ENCODE measurements at places on chromosomes 6 and 20.

DNA sequence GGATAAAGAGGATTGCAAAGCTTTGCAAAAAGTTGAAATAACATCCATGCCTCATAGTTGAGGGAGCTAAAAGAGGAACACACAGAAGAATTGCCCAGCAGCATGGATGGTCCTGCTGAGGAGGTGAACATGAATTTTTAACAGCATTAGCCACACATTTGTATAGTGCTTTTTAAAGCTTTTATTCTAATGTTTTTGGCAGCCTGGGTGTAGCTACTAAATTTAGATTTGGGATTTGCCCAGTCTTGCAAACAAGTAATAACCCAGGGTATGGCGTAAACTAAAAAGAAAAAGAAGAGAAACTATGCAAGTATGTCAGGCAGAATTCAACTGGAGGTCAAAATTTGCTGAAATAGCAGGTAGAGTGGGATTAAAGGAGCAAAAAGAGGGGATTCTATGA lies 75.1 kb upstream of the PTPRK start:
- no peak for DNase-seq

GRCh38 chr6:41132254-41132653 lies 21.9 kb downstream of the TREML1 start:
- peak; percentile 18 for DNase-seq

- no peak for DNase-seq
Observed at GRCh38 chr6:32387589-32388340, 16.1 kb upstream of the TSBP1 start.

DNA sequence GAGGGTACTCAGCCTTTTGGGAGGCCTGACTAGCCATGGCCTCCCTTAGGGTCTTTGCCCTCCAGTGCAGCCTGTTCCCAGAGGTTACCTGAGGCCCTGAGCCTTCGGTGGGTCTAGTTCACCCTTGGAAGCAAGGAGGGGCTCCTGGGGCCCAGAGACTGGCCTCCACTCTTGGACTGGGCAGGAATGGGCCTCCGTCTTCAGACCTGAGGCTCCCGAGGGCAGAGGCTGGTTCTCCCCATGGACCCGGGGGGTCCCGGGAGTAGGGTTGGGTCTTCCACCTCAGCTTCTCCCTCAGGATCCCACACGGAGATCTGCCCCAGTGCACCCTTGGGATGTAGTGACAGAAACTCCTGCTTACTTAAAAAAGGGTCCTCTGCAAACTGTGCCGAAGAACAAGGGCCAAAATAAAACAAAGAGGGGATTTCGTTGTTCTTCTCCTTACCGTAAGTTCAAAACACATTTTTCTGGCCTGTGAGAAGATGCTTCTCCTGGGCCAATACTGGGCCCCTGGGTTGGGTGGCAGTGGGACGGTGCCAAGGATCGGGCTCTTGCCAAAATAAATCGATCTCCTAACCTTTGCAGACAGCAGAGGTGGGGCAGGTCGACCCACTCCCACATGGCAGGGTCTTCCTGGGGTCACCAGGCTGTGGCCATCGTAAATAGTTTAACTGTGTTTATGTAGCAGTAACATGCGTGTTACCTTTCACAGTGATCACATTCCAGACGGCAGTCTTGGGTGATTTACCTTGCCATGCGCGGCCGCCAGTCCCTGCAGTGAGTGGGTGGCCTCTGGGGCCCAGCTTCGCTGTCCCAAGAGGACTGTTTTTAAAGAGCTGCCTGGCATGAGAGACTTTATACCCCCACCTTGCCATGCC lies 151.8 kb downstream of the VEGFA start:
- no peak for DNase-seq

DNA sequence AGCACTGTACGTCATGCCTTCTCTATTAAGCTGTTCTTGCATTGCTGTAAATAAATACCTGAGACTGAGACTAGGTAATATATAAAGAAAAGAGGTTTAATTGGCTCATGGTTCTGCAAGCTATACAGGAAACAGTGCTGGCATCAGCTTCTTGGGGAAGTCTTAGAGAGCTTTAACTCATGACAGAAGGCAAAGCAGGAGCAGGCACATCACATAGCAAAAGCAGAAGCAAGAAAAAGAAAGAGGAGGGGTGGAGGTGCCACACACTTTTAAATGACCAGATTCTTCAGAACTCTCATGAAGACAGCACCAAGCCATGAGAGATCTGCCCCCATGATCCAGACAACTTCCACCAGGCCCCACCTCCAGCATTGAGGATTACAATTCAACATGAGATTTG lies 30.1 kb downstream of the CYB5R4 start:
- DNase-seq, result no peak

DNA sequence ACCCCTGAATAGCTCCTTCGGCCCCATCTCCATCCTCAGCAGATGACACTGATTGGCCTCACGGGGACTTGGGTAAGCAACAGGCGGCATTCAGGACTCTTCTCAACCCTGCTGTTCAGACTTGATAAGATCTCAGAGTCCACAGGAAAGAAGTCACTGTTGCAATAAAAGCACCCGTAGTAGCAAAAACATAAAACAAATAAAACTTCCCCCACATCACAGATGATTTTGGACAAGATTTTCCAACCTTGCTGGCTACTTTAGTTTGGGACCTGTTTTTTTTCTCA lies 17.1 kb upstream of the C20orf144 start:
- DNase-seq, result no peak

- no peak for DNase-seq
Observed at GRCh38 chr6:40371621-40372020, 215.5 kb downstream of the LRFN2 start.

- DNase-seq, result no peak
Observed at GRCh38 chr20:57809661-57810172, 99.9 kb upstream of the PMEPA1 start.

DNA sequence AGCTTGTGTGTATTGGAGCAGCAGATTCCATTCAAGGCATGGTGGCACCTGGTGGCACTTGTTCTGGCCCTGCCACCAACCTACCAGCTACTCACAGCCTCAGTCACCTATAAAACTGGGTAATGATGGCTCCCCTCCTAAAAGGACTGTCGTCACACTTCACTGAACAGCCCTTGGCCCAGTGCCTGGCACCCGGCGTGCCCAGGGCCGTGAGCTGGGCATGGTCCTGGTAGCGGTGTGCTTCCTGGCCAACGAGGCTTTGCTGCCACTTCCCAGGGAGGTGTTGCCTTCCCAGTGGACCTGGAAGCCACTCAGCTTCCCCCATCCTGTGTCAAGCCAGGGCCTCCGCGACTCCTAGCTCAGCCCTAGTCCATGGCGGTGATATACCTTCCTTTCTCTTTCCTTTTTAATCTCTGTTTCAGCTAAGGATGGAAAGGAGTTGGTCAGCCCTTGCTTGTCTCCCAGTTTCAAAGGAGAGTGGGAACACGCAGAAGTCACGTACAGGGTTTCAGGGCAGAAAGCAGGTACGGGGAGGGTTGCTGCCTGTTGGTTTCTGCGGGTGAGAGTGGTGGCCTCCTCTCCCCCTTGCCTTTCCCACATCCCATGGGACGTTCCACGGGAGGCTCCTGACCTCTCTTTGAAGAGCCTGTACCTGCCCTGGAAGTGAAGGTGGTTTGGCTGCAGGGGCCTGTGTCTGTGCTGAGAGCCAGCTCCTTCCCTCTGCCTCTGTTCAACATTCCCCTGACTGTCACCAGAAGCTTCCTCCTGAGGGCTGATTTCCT lies 25.5 kb downstream of the ENTPD6 start:
- no peak for DNase-seq

DNA sequence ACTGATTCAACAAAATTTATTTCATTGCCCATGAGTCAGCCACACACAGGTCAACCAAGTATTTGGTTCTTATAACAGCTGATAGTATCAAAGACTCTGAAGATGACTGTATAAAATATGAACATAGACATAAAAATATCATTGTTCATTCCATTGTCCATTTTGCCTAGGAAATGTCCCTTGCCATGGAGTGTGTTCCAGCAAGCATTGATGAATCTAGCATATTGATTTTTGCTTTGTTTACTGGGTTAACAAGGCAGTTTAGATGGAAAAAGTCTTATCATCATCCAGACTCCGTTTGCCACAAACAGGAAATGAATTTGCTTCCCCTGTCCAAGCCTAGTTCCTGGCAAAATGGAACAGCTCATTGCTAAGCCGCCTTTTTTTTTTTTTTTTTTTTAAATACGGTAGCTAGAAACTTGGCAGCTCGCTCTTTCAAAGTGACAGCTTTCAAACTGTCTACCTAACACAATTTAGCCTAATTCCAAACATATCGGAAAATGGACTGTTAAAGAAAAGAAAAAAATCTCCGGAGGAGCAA lies 7.5 kb downstream of the F13A1 start:
- DNase-seq, result no peak

- no peak for DNase-seq
Observed at GRCh38 chr6:21588481-21589351, 4.8 kb upstream of the SOX4 start.

GRCh38 chr6:57221191-57221935 lies 744 bp downstream of the RAB23 start:
- no peak for DNase-seq

- no peak for DNase-seq
Observed at GRCh38 chr20:60558486-60558885, 600.3 kb downstream of the CDH26 start.

GRCh38 chr20:35226884-35227681 lies 593 bp downstream of the MMP24 start:
- no peak for DNase-seq

DNA sequence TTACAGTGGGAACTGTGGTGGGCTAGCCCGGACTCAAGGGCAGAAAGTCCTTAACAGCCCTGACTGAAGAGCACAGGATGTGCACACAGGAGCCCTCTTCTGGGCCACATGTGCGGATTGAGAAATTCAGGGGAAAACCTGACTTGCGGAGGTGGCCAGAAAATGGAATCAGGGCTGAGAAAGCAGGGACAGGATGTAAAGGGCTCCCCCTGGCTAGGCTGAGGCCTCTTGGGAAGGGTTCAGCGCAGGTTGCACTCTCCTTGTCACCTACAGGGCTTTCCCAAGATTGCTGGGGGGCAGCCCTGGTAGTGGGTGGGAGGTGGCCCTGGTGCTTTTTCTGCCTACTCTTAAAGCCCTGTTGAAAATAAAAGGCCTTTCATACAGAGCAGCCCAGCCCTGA lies 251.2 kb downstream of the SLC24A3 start:
- no peak for DNase-seq

GRCh38 chr6:126945812-126946360 lies 172.6 kb upstream of the RSPO3 start:
- DNase-seq, result no peak

DNA sequence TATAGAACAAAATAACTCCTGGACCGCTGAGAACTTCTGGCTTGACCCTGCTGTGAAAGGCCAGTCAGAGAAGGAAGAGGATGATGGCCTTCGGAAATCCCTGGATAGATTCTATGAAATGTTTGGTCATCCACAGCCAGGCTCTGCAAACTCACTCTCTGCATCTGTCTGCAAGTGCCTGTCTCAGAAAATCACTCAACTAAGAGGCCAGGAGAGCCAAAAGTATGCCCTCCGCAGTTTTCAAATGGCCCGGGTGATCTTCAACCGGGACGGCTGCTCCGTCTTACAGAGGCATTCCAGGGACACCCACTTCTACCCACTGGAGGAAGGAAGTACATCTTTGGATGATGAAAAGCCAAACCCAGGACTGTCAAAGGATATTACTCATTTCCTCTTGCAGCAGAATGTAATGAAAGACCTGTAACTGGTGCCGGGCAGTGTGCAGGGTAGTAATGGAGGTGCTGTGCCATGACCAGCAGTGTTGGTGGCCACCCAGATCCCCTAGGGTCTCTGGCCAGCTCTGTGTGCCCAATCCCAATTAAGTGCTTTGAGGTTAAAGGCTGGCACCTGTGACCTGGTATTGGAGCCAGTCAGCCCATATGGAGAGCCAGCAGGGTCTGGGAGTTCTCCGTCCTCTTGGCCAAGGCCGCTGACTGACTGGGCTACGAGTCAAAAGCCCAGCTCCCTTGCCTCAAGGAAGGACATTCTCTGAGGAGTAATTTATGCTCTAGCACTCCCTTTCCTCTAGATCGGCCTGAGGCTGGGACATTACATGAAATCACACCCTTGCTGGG lies 87.1 kb downstream of the TRMT6 start:
- no peak for DNase-seq

All from NCI-H187 treated with DMSO at 0.1 percent for 48 hours (cell line).